ENCODE measurements at places on chromosomes 7 and 10.

- DNase-seq, result no peak
Measured at GRCh38 chr7:156732091-156732625, 91.6 kb downstream of the RNF32 start.

GRCh38 chr7:79176859-79177477, 276.5 kb downstream of the MAGI2 start:
- DNase-seq, result no peak

DNA sequence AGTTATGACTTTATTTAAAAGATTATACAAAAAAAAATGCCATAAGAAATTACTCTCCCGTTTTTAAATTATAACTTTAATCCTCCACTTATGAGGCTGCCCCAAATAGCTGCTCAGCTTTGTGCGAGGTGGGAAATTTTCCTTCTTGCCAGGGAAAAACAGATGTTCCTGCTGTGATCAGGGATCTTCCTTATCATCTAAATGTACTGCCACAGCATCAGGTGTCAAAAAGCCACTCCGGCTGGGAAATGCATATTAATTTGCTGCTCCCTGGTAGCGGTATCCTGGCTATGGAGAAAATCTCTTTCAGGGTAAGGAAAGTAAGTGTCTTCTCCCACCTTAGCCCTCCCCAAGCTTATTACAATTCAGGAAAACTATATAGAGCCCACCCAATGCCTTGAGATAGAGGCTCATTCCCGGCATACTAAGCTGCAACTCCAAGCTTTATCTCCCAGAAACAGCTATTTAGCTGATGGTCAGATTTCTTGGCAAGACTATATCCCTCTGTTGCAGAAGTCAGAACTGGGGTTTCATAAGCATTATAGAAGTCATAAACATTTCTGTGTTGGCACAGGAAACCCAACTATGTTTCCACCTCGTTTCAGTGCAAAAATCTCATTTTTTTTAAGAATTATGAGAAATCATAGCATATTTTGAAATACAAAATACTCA, 360.4 kb downstream of the PARD3 start:
- DNase-seq, result no peak

DNA sequence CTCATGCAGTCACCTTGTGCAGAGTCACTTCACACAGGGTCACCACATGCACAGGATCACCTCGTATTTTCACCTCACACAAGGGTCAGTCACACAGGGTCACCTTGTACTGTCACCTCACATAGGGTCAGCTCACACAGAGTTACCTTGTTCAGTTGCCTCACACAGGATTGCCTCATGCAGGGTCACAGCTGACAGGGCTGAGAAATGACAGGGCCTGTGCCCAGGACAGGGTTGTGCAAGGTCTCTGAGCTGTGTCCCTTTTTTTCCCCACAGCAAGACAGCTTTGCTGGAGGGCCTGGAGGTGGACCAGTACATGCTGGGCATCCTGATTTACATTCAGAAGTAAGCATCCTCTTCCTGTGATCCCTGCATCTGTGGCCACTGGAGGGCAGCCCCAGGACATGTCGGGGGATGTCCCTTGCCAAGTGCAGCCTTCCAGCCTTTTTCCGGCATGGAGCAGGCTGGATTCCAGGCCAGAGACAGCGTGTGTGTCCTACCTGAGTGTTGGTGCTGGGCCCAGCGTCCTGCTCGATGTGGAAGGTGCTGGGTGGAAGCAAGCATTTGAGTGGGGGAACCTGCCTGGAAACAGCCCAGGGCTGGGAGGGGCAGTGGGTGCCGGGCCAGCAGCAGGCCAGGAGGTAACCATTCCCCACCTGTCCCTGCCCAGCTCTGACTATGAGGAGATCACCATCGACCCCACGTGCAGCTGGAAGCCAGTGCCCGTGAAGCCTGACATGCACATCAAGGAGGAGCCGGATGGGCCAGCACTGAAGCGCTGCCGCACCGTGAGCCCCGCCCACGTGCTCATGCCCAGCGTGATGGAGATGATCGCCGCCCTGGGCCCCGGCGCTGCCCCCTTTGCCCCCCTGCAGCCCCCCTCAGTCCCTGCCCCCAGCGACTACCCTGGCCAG, 16.3 kb downstream of the ZMIZ2 start:
- no peak for DNase-seq

- DNase-seq, result no peak
Measured at GRCh38 chr10:29714096-29714874, 79.5 kb upstream of the SVIL start.

DNA sequence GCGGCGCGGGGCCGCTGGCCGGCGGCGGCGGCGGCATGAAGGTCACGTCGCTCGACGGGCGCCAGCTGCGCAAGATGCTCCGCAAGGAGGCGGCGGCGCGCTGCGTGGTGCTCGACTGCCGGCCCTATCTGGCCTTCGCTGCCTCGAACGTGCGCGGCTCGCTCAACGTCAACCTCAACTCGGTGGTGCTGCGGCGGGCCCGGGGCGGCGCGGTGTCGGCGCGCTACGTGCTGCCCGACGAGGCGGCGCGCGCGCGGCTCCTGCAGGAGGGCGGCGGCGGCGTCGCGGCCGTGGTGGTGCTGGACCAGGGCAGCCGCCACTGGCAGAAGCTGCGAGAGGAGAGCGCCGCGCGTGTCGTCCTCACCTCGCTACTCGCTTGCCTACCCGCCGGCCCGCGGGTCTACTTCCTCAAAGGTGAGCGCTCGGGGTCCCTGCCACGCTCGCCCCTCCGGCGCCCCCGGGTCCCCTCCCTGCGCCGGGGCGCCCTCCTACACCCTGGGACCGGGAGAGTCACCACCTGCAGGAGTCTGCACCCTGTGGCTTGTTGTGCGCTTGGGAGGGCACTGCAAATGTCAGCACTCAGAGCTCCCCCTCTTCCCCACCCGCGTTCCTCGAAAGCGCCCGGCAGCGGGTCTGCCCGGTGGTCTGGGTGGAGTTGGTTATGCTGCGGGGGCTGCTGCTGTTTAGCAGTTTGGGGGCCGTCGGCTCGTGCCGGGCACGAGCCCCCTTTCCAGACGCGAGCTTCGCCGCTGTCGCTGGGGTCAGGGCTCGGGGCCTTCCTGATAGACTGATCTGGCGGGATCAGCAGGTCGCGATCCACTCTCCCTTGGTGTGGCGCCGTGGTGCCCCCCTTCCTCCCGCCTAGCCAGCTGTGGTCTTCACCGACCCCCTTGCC, 627 bp downstream of the DUSP5 start:
- DNase-seq, result peak; percentile 67

DNA sequence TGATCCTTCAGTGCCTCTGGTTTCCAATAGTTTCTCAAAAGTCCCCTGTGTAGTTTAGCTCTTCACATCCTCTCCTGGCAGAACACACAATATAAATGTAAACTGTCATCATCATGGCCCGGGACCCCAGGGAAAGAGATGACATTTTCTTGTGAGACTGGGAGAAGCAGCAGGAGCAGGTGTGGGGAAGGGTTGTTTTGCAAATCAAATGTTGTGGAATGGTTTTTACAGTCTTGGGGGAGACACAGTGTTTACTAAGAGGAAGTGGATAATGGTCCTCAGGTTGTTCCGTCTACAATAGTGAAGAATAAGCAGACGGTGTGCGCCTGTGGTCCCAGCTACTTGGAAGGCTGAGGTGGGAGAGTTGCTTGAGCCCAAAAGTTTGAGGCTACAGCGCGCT, 159.1 kb downstream of the SEC23IP start:
- no peak for DNase-seq

GRCh38 chr7:96636979-96637378, 72.7 kb downstream of the SEM1 start:
- DNase-seq, result no peak

DNA sequence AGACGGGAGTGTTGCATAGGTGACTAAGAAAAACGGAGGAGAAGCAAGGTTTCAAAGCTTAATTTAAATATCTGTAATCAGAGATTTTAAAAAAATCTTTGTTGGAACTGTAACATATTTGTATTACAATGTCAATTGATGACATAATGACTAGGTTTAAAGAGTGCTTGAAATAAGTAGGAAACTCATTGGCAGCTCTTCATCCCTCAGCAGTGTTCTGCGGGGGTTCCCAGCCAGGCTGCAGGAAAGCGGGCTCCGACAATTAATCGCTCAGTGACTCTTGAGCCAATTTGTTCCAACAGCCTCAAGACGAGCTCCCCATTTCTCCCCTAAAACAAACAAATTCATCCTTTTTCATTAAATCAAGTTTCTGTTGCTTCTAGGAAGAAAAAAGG, 22.6 kb downstream of the CPXM2 start:
- no peak for DNase-seq

- no peak for DNase-seq
Measured at GRCh38 chr7:40490603-40490924, 355.8 kb downstream of the SUGCT start.

DNA sequence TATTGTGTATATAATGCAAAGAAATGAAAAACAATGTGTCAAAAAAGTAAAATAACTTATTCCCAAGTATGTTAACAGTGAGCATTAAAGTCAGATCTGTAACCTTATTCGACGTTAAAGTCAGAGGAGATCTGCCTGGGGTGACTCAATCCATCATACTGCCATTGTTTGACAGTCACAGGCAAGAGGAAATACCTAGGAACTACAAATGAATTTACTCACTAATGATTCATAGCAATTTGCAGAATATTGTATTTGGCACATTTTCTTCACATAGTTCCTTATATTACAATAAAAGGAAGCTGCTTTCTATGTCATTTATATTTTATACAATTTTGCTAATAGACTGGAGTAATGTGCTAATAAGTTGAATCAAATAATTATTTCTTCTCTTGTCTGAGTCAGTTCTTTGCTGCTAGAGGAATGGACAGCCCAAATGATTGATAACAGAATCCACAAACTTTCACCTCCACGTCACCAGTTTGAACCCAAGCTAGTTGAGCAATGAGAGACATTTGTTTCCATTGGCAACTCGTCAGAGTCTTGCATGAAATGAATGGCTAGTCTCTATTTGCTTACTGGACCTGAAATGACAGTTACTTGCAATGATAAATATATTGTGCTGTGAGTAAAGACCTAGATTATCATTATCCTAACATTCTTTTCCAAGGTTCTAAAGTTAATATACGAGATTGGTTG, 48.5 kb upstream of the TMEM106B start:
- DNase-seq, result no peak

DNA sequence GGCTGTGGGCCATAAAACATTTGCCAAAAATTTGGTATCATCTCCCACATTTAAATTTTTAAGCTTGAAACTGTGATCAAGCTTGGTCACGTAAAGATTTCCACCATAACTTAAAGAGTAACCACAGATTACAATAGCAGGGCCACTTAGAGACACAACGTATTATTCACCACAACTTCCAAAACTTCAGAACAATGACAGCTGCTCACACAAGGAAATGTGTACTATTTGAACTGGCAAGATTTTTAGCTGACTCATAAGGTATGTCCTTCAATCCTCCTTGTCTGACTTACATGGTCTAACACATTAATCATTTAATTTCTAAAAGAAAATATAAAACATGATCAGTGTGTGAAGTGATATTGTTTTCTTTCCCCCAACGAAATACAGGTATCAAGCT, 234.5 kb downstream of the PARD3 start:
- no peak for DNase-seq

- no peak for DNase-seq
Measured at GRCh38 chr10:50988792-50989191, 85.5 kb upstream of the PRKG1 start.

GRCh38 chr7:23431702-23432199, 38.5 kb downstream of the IGF2BP3 start:
- DNase-seq, result no peak

- peak; percentile 39 for DNase-seq
Measured at GRCh38 chr7:7867846-7868571, 100.6 kb upstream of the GLCCI1 start.

- no peak for DNase-seq
Measured at GRCh38 chr10:43845121-43845520, 196.4 kb upstream of the ZNF32 start.

DNA sequence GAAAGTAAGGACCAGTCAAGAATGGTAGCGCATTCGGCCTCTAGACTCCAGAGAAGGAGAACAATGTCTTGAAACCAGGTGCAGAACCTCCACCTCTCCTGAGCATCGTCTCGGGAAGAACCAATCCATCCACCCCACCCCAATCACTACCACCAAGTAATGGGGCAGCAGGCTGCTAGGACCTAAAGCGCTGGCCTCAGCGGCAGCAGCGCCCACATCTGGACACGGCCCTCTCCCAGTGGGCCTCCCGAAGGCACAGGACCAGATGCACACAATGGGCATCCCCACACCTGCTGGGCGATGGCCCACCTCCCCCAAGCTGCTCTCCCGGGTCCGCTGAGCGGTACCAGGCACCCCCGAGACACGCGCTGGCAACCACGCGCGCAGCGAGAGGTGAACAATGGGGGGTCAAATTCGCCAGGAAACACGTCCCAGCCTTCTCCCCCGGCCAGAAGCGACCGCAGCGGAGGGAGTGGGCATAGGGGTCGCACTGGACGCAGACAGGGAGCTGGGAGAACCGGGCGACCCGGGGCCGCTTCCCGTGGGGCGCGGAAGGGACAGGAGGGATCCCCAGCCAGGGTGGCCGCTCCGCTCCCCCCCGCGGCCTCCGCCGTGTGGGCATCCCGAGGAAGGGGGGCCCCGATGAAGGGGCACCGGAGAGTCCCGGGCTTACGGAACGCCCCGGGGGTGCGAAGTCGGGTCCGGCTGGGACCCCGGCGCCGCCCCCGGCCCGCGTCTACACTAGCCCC, 506 bp downstream of the CTTNBP2 start:
- DNase-seq, result peak; percentile 31

DNA sequence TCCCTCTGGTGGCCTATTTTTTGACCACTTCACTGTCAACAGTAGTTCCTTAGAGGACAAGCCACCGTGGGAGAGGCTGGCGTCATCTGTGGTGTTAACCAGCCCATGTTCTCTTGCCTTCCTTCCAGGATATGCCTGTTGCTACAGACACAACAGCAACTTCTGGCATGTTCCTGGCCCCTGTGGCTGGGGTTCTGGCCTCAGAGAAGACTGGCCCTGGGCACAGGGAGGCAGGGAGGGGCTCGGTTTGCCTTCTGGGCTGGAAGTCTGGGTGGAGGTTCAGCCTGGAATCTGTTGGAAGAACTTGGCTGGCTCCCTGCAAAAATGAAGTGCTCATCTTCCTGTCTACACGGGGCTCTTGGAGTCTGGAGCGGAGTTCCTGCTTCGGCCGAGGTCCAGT, 25.7 kb downstream of the GOLGA7B start:
- DNase-seq, result no peak

- DNase-seq, result no peak
Measured at GRCh38 chr7:3245721-3246120, 55.3 kb upstream of the SDK1 start.

DNA sequence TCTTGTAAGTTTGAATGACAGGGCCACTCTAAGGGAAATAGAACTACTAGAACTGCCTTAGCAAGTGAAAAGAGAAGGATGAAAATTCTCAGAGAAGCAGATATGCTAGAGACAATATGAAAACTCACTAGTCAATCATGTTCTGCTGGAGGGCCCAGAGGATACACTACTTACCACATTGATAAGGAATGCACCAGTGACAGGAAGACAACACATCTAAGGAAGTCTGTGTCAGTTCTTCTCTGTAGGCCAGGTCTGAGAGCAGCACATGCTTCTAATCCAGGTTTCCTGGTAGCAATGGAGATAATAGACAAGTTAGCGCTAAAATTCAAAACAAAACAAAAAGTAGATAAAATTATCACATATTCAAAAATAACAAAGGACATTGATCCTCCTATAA, 235.2 kb upstream of the AKR1E2 start:
- DNase-seq, result no peak

GRCh38 chr7:47799524-47799923, 148.7 kb downstream of the PKD1L1 start:
- DNase-seq, result no peak

GRCh38 chr7:46848944-46849343, 733.0 kb downstream of the TNS3 start:
- DNase-seq, result no peak
